Mesangial cell (primary cell): ENCODE measurements at places on chromosomes 12 and 14. TPM values are rescaled to one million over a fixed set of nuclear protein-coding genes. Genes with fewer than 3 reads are reported as not detected.

Gene TMEM63C
- 1.8 TPM in 1 of 2 replicates, not detected in the other for total RNA-seq

Gene IRAK3
- 2.0 and 2.6 TPM in 2 replicates for total RNA-seq

Gene TDRD9
- total RNA-seq, result 0.33 and 0.76 TPM in 2 replicates

Gene TC2N
- total RNA-seq, result 0.16 and 2.7 TPM in 2 replicates

Gene HOXC9
- 12.1 and 21.0 TPM in 2 replicates for total RNA-seq

Gene LRRC10
- not detected in 2 replicates for total RNA-seq

Gene TRPV4
- 1.8 and 4.1 TPM in 2 replicates for total RNA-seq

Gene KRR1
- 13.1 and 31.3 TPM in 2 replicates for total RNA-seq

Gene GNPNAT1
- 14.6 and 32.8 TPM in 2 replicates for total RNA-seq

Gene CSRNP2
- 19.5 and 20.9 TPM in 2 replicates for total RNA-seq

Gene ACRBP
- total RNA-seq, result 0.49 and 8.7 TPM in 2 replicates

Gene MARCHF9
- total RNA-seq, result 5.4 and 17.5 TPM in 2 replicates

Gene NOVA1
- 0.33 and 1.4 TPM in 2 replicates for total RNA-seq

Gene GUCY2C
- under 0.01 TPM in 1 of 2 replicates, not detected in the other for total RNA-seq

Gene KRT8
- total RNA-seq, result 785 and 1,054 TPM in 2 replicates

Gene KCNH5
- not detected in 2 replicates for total RNA-seq

Gene KLRC1
- total RNA-seq, result not detected in 2 replicates

Gene LRP1-AS
- total RNA-seq, result not detected in 2 replicates

Gene CMKLR1
- total RNA-seq, result 0.81 TPM in 1 of 2 replicates, not detected in the other

Gene SP1
- 37.0 and 60.8 TPM in 2 replicates for total RNA-seq

Gene CLEC2D
- 0.81 and 2.5 TPM in 2 replicates for total RNA-seq

Gene SLC38A4
- 1.3 TPM in 1 of 2 replicates, not detected in the other for total RNA-seq

Gene AMIGO2
- 146 and 261 TPM in 2 replicates for total RNA-seq

Gene PWP1
- total RNA-seq, result 21.8 and 53.6 TPM in 2 replicates

Gene STON2
- total RNA-seq, result 2.4 and 17.9 TPM in 2 replicates

Gene CFAP73
- total RNA-seq, result not detected in 2 replicates

Gene C12orf54
- not detected in 2 replicates for total RNA-seq

Gene PTPRB
- 2.8 and 4.2 TPM in 2 replicates for total RNA-seq

Gene CLEC2B
- total RNA-seq, result not detected in 2 replicates

Gene YLPM1
- 16.3 and 22.8 TPM in 2 replicates for total RNA-seq

Gene TAPBPL
- 11.4 and 21.4 TPM in 2 replicates for total RNA-seq

Gene PTGER2
- 14.5 and 38.3 TPM in 2 replicates for total RNA-seq

Gene CDKN1B
- 29.8 and 32.3 TPM in 2 replicates for total RNA-seq

Gene LPAR5
- 2.1 and 3.0 TPM in 2 replicates for total RNA-seq

Gene P2RX7
- 0.13 and 0.16 TPM in 2 replicates for total RNA-seq

Gene GTF2H3
- total RNA-seq, result 24.5 and 39.8 TPM in 2 replicates

Gene KCNK10
- total RNA-seq, result under 0.01 TPM in 1 of 2 replicates, not detected in the other

Gene CD163L1
- total RNA-seq, result under 0.01 TPM in 2 replicates

Gene RNASE7
- total RNA-seq, result not detected in 2 replicates

Gene NEUROD4
- not detected in 2 replicates for total RNA-seq

Gene GLI1
- total RNA-seq, result 0.98 and 6.7 TPM in 2 replicates

Gene IQSEC3
- total RNA-seq, result 0.49 and 2.2 TPM in 2 replicates

Gene LRRIQ1
- total RNA-seq, result 0.33 and 0.51 TPM in 2 replicates

Gene TRHDE
- total RNA-seq, result 20.7 and 24.4 TPM in 2 replicates

Gene SYNDIG1L
- total RNA-seq, result 0.25 TPM in 1 of 2 replicates, not detected in the other

Gene MAP1LC3B2
- 0.13 and 0.49 TPM in 2 replicates for total RNA-seq

Gene SCN8A
- total RNA-seq, result 1.6 and 5.1 TPM in 2 replicates

Gene NRDE2
- total RNA-seq, result 6.4 and 7.5 TPM in 2 replicates

Gene GPD1
- 0.25 and 0.33 TPM in 2 replicates for total RNA-seq

Gene GLT1D1
- 0.16 and 0.38 TPM in 2 replicates for total RNA-seq

Gene RAD51AP1
- 1.3 and 15.8 TPM in 2 replicates for total RNA-seq

Gene SRRM4
- under 0.01 TPM in 2 replicates for total RNA-seq

Gene ZDHHC22
- not detected in 2 replicates for total RNA-seq
